ENCODE measurements at places on chromosomes 11 and 22.

DNA sequence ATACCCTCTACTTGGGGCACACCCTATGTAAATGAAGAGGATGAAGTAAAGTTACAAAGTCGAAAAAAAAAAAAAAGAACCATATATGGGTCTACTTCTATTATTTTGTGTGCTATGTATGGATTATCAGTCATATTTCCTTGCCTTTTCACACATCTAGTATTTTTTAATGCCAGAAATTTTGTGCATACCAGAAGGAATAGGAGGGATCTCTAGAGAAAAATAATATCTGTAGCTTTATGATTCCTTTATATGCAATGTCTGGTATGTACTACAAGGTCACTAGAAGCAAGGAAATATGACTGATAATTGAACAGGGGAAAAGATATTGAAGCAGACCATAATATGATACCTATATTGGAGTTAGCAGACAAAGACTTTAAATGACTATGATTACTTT is 713.4 kb downstream of the OPCML start:
- DNase-seq = no peak

DNA sequence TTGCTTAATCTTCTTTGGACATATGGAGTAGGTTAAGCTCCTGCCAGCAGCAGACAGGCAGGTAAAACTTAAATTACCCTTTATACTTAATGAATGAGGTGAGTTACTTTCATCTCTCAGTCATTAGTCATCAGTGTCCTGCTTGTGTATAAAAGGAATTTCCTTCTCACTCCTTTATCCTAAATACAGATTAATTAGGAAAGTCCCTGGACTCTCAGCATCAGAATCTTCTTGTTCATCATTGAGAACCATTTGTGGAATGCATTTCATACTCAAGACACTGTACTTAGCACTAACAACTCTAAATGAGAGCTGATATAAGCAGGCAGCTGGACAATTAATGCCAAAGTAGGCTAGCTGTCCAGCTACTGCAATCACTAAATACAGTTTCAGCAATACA is 630.4 kb downstream of the METTL15 start:
- DNase-seq = no peak

- DNase-seq = no peak
Measured at GRCh38 chr11:73280626-73281025, 8.5 kb downstream of the P2RY6 start.

GRCh38 chr22:20389288-20389687 is 4.7 kb upstream of the ZNF74 start:
- DNase-seq = no peak

- no peak for DNase-seq
Measured at GRCh38 chr11:77668760-77669159, 31.2 kb upstream of the CLNS1A start.

GRCh38 chr11:14894657-14895598 is 2.9 kb upstream of the CYP2R1 start:
- DNase-seq = no peak

- no peak for DNase-seq
Measured at GRCh38 chr22:49237703-49238102, 590.0 kb downstream of the BRD1 start.

- no peak for DNase-seq
Measured at GRCh38 chr11:120057028-120057330, 80.9 kb downstream of the TRIM29 start.

DNA sequence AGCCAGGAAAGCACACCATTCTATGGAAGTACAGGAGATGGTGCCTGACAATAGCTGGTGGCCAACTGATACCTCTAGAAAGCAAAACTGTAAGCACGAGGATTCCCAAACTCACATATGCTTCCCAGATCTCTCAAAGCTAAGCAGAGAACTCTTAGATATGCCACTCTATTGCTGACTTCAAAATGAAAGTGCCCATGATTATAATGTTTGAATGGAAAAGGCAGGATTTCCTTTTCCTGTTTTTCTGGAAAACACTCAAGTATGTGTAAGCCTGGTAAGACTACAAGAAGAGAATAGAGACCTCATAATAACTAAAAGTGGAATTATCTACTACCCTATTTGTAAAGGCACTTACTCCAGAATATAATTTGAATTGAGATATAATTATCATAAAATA is 2.6 kb upstream of the CARD18 start:
- DNase-seq = no peak

DNA sequence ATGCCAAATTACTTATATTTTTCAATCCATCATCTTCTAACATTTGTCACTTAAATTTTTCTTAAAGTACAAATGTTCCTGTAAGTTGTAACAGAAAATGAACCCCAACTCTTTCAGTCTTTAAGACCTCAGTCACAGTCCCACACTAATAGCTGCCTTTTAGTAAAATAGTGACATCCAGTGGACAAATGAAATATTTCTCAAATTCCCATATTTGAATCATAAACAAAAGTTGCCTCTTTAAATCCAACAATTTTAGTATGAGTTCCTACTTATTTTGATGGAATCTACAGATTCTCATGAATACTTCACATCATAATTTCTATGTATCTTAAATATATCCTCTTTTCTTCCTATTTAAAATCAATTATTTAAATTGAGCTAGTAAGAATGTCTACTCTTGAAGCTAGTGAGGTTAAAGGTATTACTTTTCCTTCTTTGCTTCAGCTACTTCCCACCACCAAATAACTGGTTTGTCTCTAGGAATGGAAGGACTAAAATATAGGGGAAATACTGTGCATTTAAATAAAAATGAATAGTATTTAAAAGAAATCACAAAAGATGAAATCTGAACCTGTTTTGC is 9.2 kb downstream of the LIN7C start:
- DNase-seq = no peak

Data from activated CD8-positive, alpha-beta memory T cell treated with anti-CD3 and anti-CD28 coated beads for 1 hour (primary cell).